Endothelial cell of coronary artery (primary cell): ENCODE measurements at places on chromosomes 4 and X. TPM values are rescaled to one million over a fixed set of nuclear protein-coding genes. Genes with fewer than 3 reads are reported as not detected.

Gene KIT
- 9.5 and 13.9 TPM in 2 replicates for total RNA-seq

Gene CCDC120
- 0.45 and 1.1 TPM in 2 replicates for total RNA-seq

Gene BMPR1B
- total RNA-seq: under 0.01 and 0.36 TPM in 2 replicates

Gene AADAT
- 0.81 and 1.0 TPM in 2 replicates for total RNA-seq

Gene RRH
- total RNA-seq: 0.09 TPM in 1 of 2 replicates, not detected in the other

Gene SERTM2
- not detected in 2 replicates for total RNA-seq

Gene SCRG1
- under 0.01 TPM in 1 of 2 replicates, not detected in the other for total RNA-seq

Gene IL21
- not detected in 2 replicates for total RNA-seq

Gene NKRF
- 4.7 and 6.3 TPM in 2 replicates for total RNA-seq

Gene KLF8
- total RNA-seq: 0.09 and 0.66 TPM in 2 replicates

Gene SATL1
- total RNA-seq: not detected in 2 replicates

Gene CLCN5
- total RNA-seq: 5.5 TPM in 2 replicates

Gene NAP1L3
- 0.18 and 0.56 TPM in 2 replicates for total RNA-seq

Gene UGT2A1
- 0.27 and 0.85 TPM in 2 replicates for total RNA-seq

Gene FAM47E
- 0.18 and 0.28 TPM in 2 replicates for total RNA-seq

Gene PNMA3
- not detected in 2 replicates for total RNA-seq

Gene HPGDS
- not detected in 2 replicates for total RNA-seq

Gene BGN
- total RNA-seq: 16.6 and 71.1 TPM in 2 replicates

Gene PLRG1
- 65.9 and 66.5 TPM in 2 replicates for total RNA-seq

Gene SSX4B
- total RNA-seq: not detected in 2 replicates

Gene PWWP3B
- total RNA-seq: not detected in 2 replicates

Gene GAGE1
- not detected in 2 replicates for total RNA-seq

Gene TEX13B
- not detected in 2 replicates for total RNA-seq

Gene ATP1B4
- not detected in 2 replicates for total RNA-seq

Gene GPAT3
- total RNA-seq: 2.5 and 9.9 TPM in 2 replicates

Gene C4orf51
- total RNA-seq: not detected in 2 replicates
